ENCODE measurements at places on chromosomes 1 and 21. TPM values are rescaled to one million over a fixed set of nuclear protein-coding genes. Genes with fewer than 3 reads are reported as not detected.

DNA sequence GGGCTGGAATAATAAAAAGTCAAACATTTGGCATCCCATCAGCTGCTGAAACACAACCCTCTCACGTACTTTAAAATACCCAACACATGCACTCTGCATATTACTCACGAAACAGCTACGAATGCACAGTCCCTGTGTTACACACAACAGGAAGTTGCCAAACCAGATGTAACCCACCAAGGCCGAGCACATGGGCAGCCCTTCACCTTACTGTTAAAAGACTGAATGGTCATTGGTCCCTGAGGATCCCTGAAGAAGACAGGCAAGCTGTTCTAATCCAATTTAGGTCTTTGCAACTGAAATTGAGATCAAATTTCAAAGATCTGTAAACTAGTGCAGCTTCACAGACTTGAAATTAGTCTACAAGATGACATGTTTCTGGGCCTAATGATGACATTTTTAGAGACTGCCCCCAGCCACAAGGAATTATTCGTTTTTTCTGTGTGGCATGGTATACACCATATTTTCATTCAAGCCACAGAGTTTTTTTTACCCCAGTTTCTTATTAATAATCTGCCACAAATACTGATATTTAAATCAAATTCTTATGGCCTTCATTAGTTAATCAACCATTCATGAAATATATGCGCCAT is 25.6 kb upstream of the IER5 start:
- DNase-seq = peak; percentile 36

DNA sequence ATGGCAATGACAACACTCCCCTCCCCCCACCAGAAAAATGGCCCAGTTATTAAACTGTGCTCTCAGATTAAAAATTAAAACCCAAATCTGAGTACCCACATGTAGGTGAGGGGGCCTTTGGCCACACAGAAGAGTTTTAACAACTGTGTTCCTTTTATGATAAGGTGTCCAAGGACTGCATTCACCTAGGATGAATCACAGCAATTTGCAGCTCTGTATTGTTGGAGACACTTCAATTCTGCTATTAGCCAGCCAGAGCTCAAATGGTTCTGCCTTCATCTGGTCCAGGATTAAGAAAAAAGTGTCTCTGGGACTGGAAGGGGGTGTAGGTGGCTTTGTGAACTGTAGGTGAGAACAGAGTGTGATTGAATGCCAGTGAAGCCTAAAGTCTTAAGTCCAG is 43.3 kb upstream of the DIRAS3 start:
- no peak for DNase-seq

FBLIM1 gene
- total RNA-seq = 188 TPM

MYOCOS gene
- under 0.01 TPM for total RNA-seq

GRCh38 chr1:25208092-25208491 is 24.2 kb downstream of the SYF2 start:
- no peak for DNase-seq

CHI3L1 gene
- total RNA-seq = 136 TPM

DNA sequence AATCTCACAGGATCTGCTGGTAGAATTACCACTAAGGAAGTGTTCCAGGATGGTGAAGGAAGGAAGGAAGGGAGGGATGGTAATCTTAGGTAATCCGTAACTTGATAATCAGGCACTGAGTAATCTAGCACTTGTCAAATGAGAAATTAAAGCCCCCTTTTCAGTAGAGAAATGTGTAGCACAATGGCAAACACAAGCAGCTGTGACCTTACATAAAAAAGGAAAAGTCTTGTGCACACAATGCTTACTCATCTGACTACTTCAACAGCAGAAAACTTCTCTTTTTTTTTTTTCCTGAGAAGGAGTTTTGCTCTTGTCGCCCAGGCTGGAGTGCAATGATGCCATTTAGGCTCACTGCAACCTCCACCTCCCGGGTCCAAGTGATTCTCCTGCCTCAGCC is 6.1 kb downstream of the NUP210L start:
- DNase-seq = no peak

TSPAN2 gene
- under 0.01 TPM for total RNA-seq

DMBX1 gene
- not detected for total RNA-seq

FALEC gene
- 1.3 TPM for total RNA-seq

UBL4B gene
- not detected for total RNA-seq

FASLG gene
- not detected for total RNA-seq

- DNase-seq = no peak
Measured at GRCh38 chr1:201072922-201073321, 39.3 kb downstream of the CACNA1S start.

GRCh38 chr1:158017800-158018595 is 24.6 kb downstream of the KIRREL1 start:
- DNase-seq = no peak

FCRL1 gene
- total RNA-seq = not detected

DNA sequence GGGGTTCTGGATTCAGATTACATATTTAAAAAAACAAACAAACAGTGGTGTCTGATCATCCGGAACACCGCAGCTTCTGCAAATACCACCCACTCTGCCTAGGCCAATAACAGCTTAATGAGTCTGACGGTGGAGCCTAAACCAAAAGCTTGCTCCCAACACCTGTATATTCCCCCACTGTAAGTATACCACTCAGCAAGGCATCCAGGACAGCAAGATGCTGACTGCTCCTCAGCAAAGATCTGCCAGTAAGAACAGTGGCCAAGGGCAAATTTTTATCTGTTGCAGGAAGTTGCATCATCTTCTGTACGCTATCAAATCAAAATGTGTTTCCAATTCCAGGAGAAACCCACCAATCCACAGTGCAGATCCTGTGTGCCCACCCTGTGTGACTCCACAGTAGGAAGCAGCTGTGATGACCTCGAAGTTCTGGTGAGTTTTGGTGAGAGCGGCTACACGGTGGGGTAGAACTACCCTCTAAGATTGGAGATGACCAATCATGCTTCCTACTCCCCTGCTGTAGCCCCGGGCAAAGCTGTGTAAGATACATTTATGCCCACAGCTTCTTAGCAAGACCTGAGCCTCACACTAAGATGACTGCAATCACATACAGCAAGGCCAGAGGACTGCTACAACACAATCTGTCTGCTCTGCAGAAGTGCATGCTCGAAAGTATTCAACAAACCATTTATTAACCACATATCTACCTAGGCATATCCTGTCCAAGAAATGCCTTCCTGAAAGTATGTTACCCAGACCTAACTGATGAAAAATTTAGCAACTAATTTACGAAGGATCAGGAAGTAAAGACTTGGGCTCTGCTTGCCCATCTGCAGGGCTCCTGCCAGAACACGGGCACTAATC is 30.5 kb downstream of the SIPA1L2 start:
- peak; percentile 30 for DNase-seq

GRHL3 gene
- total RNA-seq = not detected

DNA sequence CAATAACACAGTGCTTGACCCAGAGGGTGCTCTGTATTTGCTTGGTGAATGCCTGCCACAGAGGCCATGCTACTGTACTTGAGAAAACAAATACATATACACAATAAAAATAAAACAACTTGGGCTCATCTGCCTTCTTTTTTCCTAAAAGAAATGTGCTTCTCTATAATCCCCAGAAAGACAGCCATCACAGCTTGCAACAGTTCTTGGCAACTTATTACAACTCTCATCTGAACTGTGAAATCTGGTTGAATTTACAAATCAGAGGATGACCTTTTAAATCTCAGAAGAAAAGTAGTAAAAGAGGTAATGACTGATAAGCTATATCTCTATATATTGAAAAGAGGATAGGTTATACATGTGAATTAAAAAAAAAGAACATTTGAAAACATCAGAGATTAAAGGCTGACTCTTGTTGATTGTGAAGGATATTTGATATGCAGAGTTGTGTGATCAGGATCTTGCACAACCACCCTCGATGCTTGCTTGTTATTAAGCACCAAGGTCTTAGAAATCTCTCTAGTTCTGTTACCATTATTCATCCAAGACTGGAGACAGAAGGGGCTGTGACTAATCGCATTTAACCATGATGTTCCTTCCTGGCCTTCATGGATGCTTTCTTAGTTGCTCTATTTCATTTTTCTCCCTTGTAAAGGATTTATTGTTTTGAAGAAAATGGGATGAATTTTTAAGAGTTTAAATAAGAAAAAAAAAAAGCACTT is 213.4 kb downstream of the APP start:
- peak; percentile 62 for DNase-seq

DNA sequence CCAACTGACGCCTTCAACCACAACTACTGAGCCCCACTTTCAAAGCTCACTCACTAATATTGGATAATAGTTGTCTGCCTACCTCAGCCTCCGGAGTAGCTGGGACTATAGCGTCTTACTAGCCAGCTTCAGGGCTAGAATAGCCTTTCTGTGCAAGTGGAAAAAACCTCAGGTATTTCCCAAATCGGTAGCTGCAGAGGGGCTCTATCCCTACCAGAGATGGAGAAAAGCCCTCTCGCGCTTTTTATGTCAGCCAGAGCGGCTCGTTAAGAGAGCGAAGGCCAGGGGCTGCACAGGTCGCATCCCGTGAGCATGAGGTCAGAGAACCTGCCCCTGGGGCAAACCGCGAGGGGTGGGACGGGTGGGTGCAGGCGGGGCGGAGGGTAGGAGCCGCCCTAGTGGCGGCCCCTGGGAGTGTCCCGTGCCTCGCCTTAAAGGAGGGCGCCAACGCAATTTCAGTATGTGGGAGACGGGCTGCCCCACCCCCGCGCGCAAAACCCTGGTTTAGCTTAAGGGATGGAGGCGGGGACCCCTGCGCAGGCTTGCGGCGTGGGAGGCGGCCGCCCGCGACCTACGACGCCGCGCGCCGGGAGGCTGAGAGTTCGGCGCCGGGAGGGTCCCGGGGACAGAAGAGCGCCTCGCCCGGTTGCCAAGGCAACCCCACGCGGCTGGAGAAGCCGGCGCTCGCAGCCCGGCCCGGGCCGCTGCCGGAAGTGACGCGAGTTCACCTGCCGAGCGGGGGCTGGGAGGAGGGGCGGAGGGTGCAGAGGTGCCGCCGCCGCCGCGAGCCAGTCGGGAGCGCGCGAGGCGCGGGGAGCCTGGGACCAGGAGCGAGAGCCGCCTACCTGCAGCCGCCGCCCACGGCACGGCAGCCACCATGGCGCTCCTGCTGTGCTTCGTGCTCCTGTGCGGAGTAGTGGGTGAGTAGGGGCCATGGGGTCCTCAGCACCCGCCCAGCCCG is at the start of gene CXADR:
TSS of gene CXADR (plus strand) at position 791 of the 961 bp plus-strand sequence. CDS start at position 878, 87 bp downstream.
- DNase-seq = peak; percentile 48

EDN2 gene
- not detected for total RNA-seq

DNA sequence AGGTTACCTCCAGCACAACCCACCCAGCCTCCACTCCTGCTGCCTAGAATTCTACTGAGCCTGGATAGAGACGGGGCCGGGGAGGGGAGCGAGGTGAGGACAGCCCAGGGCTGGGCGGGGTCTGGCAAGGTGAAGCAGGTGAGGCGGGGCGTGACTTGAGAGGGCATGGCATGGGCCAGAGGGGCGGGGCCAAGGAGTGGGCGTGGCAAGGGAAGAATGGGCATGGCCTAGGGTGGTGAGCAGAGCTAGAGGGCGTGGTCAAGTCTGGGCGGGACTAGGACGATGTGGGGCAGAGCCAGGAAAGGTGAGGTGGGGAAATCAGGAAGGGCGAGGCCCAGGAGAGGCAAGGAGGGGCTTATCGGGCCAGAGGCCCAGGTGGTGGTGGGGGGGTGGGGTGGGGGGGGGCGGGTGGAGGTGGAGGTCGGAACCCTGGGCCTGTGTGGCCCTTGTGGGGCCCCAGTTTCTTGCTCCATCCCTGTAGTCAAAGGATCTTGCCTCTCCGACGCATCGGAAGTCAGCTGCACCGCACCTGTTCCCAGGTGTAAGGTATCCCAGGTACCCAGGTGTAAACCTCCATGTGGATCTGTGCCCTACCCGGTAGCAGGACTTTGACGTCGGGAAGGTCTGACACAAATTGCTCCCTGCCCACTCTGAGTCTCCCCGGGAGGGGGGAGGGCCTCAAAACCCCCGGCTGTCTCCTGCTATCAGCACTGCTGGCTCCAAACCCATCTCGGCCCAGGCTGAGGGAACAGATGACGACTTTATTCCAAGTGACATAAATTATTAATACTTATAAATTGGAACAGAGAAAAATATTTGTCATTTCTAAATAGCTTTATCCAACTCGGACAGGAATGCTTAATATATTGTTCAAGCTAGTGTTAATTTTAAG is 32.9 kb upstream of the UTS2 start:
- no peak for DNase-seq

GRCh38 chr1:168287237-168287664 is 6.6 kb downstream of the TBX19 start:
- peak; percentile 28 for DNase-seq

DNA sequence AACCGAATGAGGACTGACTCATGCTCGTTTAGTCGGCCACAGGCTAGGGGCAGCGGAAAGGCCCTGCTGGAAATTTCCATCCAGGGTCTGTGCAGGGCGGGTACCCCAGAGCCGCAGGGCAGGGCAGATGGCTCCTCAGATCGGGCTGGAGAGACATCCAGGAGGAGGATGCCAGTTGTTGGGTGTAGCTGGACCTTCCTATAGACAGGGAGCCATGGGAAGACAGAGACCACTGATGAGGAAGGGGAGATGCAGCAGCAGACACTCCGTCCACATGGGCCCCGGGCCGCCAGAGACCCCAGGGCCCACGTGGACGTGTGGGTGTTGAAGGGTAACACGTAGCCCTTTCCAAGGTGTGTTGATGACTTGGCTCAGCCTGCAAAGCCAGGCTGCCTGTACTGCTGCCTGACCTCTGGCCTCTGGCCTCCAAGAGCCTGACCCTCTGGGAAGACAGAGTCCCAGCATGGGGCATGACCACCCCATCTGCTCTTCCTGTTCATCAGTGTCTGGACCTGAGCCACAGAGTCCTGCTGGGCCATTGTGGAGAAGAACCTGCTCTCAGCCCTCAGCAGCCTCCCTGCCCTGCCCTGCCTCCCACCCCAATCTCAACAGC is 4.8 kb downstream of the GNG4 start:
- DNase-seq = no peak

- DNase-seq = no peak
Measured at GRCh38 chr1:107785496-107786202, 179.3 kb downstream of the VAV3 start.

GRCh38 chr1:171218661-171219060 is 29.6 kb upstream of the FMO1 start:
- DNase-seq = peak; percentile 8

DNA sequence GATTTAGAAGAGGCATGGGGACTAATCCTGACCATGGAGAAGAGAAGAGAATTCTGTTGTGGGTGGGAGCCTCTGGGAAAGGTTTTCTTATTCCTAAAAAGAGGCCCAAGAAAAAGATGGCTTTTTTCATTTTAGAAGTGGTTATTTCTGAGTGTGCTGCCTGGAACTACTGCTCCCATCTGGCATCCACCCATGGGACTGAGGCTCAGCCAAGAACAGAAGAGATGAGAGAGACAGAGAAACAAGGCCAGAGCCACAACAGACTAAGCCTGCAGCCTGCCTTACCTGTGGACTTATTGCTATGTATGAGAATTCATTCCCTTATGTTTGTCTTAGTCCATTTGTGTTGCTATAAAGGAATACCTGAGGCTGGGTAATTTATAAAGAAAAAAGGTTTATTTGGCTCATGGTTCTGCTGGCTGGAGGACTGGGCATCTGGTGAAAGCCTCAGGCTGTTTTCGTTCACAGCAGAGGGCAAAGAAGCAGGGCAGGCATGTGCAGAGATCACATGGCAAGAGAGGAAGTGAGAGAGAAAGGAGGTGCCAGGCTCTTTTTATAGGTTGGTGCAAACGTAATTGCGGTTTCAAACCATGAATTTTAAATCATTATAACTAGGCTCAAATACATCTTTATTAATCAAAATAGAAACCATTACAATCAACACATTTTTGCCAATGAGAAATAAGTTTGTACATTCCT is 57.5 kb upstream of the PRDM2 start:
- no peak for DNase-seq

AK5 gene
- total RNA-seq = 123 TPM

Measured in fibroblast of villous mesenchyme (primary cell).